ENCODE measurements at places on chromosomes 6 and 20.

GRCh38 chr6:26056583-26057350, 30.5 kb upstream of the HFE start:
- DNase-seq: no peak
- H3K27me3 ChIP-seq: no peaks in the 10 kb centered on the region
- peaks cover 8% of the 10 kb centered on the region for H3K4me1 ChIP-seq
- peak overlapping the region; percentile 96 for H3K4me3 ChIP-seq
- peak overlapping the region; percentile 97 for H3K27ac ChIP-seq

- H3K27me3 ChIP-seq: no peaks in the 10 kb centered on the region
- peaks cover 23% of the 10 kb centered on the region for H3K4me1 ChIP-seq
- H3K36me3 ChIP-seq: peaks cover 16% of the 10 kb centered on the region
- peak overlapping the region; percentile 97 for H3K4me3 ChIP-seq
- peak overlapping the region; percentile 92 for H3K27ac ChIP-seq
These were observed 1.7 kb downstream of the KCTD20 start for GRCh38 chr6:36444470-36444869.

DNA sequence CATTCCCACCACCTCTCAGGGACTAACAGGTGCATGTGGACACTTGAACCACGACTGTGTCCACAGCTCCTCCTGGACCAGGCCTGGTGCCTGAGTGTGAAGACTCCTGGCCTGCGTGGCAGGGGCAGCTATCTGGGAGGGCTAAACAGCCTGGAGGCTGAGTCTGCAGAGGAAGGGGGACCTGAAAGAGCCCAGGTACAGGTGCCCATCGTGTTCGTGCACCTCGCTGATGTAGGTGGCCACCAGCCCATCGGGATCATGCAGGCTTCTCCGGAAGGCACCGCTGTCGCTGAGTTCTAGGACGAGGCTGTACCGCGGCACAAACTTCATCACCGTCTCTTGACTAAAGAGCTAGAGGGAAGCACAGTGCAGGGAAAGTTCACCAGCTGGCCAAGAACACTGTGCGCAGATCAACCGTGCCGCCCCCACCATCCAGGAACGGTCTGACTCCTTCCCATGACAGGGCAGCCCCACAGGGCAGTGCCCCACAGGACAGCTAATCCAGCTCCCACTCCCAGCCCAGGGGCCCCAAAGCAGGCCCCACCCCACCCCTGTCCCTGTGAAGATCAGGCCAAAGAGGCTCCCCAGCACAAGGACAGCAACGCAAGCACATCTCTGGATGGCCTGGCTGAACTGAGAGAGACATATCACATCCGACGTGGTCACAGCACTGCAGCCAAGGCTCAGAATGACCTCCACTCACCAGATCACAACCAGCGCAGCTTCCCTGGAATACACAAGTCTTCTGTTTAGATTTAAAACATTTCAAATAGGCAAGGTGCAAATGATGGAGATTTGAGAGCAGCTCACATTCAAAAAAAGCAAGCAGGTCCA, 14.8 kb downstream of the CST7 start:
- no peak for DNase-seq
- H3K4me1 ChIP-seq: no peaks in the 10 kb centered on the region
- H3K27me3 ChIP-seq: no peaks in the 10 kb centered on the region
- H3K36me3 ChIP-seq: peaks cover 46% of the 10 kb centered on the region

DNA sequence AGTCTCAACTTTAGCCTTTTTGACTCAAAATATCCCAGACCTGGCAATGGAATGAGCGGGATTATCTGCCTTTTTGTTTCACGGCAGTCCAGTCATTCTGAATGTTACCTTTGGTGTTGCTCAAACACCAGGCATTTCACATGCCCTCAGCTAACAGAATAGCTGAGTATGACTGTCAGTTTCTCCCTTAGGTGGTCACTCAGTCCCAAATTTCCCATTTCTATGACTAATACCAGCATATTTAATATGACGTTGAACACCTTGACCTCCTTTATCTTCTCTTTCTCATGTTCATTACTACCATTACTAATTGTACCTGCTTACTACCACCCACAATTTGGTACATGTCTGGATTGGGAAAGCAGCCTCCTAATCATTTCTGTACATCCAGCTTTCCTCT, 65.2 kb downstream of the EDN1 start:
- no peak for DNase-seq
- H3K27me3 ChIP-seq: no peaks in the 10 kb centered on the region
- H3K4me1 ChIP-seq: peaks cover 20% of the 10 kb centered on the region
- peaks cover 3% of the 10 kb centered on the region for H3K36me3 ChIP-seq
- H3K4me3 ChIP-seq: no peak overlapping the region
- H3K27ac ChIP-seq: no peak overlapping the region

DNA sequence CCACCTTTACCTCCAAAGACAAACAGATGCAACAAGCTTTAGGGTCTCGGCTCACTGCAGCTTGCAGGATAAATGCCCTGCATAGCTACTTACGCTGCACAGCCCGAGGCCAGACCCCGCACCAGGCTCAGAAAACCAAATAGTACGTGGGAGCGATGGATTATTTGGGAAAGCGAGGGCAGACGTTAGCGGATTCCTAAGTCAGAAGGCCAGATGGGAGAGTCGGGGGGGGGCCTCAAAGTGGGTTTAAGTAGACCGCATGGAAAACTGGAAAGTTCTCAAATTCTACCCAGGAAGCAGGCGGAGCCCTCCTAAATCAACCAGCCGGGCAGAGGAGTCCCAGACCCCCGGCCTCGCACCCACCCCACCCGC, 382 bp downstream of the SFT2D1 start:
- peaks cover 17% of the 10 kb centered on the region for H3K4me1 ChIP-seq
- peak overlapping the region; percentile 77 for H3K27ac ChIP-seq
- peaks cover 3% of the 10 kb centered on the region for H3K36me3 ChIP-seq
- peak overlapping the region; percentile 82 for H3K4me3 ChIP-seq
- H3K27me3 ChIP-seq: no peaks in the 10 kb centered on the region

GRCh38 chr6:105681061-105681460, 278.2 kb upstream of the PREP start:
- peaks cover 4% of the 10 kb centered on the region for H3K36me3 ChIP-seq
- H3K4me1 ChIP-seq: no peaks in the 10 kb centered on the region
- no peak overlapping the region for H3K27ac ChIP-seq
- no peak overlapping the region for H3K4me3 ChIP-seq
- peaks cover 2% of the 10 kb centered on the region for H3K27me3 ChIP-seq
- no peak for DNase-seq

DNA sequence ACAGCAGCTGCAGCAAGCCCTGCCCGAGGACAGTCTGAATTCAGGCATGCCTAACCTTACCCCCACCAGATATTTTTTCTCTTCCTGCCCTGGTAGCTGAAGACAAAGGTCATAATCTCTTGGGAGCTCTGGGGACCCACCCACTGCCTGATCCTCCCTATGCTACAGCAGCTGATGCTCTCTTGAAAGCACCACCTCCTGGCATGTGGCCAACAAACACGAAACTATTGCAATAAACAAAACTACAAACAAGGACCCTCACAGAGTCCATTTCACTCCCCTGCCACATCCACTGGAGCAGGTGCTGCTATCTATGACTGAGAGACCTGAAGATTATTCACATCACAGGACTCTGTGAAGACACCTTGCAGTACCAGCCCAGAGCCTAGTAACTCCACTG, 238.5 kb upstream of the HS3ST5 start:
- no peak overlapping the region for H3K27ac ChIP-seq
- H3K4me3 ChIP-seq: no peak overlapping the region
- no peaks in the 10 kb centered on the region for H3K36me3 ChIP-seq
- H3K27me3 ChIP-seq: no peaks in the 10 kb centered on the region

DNA sequence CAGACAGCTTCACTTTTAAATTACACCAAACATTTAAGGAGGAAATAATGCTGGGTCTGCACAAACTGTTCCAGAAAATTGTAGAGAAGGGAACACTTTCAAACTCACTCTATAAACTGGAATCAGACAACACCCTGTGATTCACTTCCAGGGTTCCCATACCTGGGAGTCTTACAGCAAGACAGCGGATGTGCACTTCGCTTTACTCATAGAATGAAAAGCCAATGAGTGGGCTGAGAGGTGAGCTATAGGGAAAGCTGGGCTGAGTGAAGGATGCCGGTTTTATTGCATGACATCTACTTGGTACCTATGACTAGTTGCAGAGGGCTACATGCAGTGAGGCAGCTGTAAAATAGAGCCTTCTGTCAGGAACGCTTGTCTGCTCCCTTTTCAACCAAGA, 152.1 kb downstream of the FNDC1 start:
- peaks cover 3% of the 10 kb centered on the region for H3K27me3 ChIP-seq
- no peak overlapping the region for H3K27ac ChIP-seq
- H3K4me1 ChIP-seq: no peaks in the 10 kb centered on the region
- no peak overlapping the region for H3K4me3 ChIP-seq
- no peak for DNase-seq

- H3K27ac ChIP-seq: no peak overlapping the region
- H3K27me3 ChIP-seq: peaks cover under 1% of the 10 kb centered on the region
- no peaks in the 10 kb centered on the region for H3K36me3 ChIP-seq
- no peak for DNase-seq
- H3K4me3 ChIP-seq: no peak overlapping the region
- no peaks in the 10 kb centered on the region for H3K4me1 ChIP-seq
These were observed 72.1 kb downstream of the SLC24A3 start for GRCh38 chr20:19284400-19285178.

DNA sequence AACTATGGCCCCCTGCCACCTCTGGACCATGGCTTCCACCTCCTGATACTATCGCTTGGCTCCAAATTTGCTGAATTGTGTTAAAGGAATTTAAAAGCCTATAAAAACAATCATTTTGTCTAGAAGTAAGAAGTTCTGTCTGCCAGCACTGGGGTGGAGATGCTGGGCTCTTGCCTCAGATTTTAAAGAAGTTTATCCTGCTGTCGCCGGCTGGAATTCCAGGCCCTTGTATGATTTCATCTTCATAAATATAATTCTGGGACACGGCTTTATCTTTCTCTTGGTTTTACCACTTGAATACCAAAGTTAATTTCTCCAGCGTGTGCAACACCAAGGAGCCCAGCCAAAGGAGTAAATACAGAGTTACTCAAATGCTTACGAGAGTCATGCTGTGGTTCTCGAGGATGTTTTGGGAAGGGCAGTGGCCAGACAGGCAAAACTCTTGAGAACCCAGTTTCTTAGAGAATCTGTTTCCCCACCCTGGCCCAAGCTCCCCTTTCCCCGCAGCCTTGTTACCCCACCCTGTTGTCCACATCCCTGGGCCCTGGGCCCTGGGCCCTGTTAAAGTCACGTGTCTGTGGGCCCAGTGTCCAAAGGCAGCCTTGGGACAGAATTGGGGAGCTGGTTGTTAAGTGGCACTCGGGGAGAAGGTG, 31.9 kb downstream of the C6orf89 start:
- no peaks in the 10 kb centered on the region for H3K4me1 ChIP-seq
- no peak for DNase-seq
- H3K36me3 ChIP-seq: peaks cover 28% of the 10 kb centered on the region
- no peak overlapping the region for H3K4me3 ChIP-seq
- no peaks in the 10 kb centered on the region for H3K27me3 ChIP-seq

- H3K4me1 ChIP-seq: no peaks in the 10 kb centered on the region
- no peaks in the 10 kb centered on the region for H3K27me3 ChIP-seq
- DNase-seq: no peak
- no peak overlapping the region for H3K27ac ChIP-seq
These were observed 332.5 kb downstream of the TFAP2A start for GRCh38 chr6:10082385-10082784.

GRCh38 chr6:49633541-49633940, 3.1 kb downstream of the RHAG start:
- H3K4me1 ChIP-seq: no peaks in the 10 kb centered on the region
- no peak for DNase-seq
- no peaks in the 10 kb centered on the region for H3K27me3 ChIP-seq
- H3K4me3 ChIP-seq: no peak overlapping the region

- H3K36me3 ChIP-seq: peaks cover 2% of the 10 kb centered on the region
- DNase-seq: no peak
- no peak overlapping the region for H3K4me3 ChIP-seq
- H3K27ac ChIP-seq: no peak overlapping the region
These were observed 7.5 kb upstream of the RREB1 start for GRCh38 chr6:7100072-7100752.

DNA sequence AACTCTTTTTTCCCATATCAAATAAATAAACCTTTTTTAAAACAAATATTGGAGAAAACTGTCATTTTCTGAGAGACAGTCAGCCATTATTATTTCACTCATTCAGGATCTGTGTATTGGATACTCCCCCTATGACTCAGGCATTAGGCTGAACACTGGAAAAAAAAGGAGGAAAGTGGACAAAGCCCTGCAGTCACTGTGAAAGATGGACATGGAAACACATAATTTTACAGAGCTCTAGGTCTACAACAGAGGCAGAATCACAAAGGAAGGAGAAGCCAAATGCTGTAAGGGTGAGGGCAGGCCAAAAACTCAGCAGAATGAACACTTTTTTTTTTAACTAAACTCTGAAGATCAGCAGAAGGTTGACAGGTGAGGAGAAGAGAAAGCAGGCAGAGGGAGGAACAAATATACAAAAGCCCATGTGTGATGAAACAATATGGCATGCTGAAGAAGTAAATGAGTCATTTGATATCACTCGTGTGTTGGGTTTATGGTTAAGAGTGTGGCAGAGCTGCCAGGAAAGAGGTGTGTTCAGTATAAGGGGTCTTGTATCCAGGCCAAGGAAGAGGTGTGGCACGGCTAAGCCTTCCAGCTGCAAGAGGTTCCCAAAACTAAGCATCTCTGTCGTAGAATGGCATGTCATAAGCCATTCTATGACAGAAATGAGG, 39.1 kb downstream of the EPB41L2 start:
- no peak for DNase-seq
- H3K4me3 ChIP-seq: no peak overlapping the region
- H3K4me1 ChIP-seq: peaks cover 7% of the 10 kb centered on the region
- no peaks in the 10 kb centered on the region for H3K27me3 ChIP-seq
- no peak overlapping the region for H3K27ac ChIP-seq
- H3K36me3 ChIP-seq: peaks cover 5% of the 10 kb centered on the region

DNA sequence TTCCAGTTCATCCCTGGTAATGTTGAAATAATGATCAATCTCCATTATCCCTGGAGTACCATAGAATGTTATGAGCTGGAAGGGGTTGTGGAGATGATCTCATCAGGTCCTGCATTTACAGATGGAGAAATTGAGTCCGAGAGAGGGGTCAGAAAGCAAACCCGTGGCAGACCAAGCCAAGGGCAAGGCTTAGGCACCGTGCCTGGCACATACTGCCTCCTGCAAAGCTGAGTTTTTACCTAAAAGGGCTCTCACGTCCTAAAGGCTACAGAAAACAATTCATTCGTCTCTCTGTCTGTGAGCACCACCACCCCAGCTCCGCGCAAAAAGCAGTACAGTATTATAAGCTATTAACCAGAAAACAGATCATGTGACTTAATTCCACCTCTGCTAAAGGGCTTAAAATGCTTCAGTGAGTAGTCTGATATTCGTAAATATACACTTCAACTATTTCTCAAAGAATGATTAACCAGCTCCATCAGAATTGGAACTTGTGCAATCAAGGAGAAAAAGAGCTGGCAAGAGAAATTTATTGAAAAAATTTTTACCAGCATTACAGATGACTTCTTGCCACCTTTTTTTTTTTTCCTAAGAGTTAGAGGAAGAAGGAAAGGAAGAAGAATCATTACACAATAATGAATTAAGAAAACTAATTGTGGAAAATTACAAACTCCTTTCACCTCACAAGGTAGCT, 3.4 kb upstream of the PARD6B start:
- peaks cover 2% of the 10 kb centered on the region for H3K27me3 ChIP-seq
- no peak overlapping the region for H3K27ac ChIP-seq
- no peak for DNase-seq
- no peak overlapping the region for H3K4me3 ChIP-seq

GRCh38 chr6:137001299-137001976, 43.3 kb downstream of the IL20RA start:
- peaks cover 6% of the 10 kb centered on the region for H3K27me3 ChIP-seq
- no peak overlapping the region for H3K4me3 ChIP-seq
- H3K4me1 ChIP-seq: no peaks in the 10 kb centered on the region
